ENCODE measurements at places on chromosomes 2 and 18.

DNA sequence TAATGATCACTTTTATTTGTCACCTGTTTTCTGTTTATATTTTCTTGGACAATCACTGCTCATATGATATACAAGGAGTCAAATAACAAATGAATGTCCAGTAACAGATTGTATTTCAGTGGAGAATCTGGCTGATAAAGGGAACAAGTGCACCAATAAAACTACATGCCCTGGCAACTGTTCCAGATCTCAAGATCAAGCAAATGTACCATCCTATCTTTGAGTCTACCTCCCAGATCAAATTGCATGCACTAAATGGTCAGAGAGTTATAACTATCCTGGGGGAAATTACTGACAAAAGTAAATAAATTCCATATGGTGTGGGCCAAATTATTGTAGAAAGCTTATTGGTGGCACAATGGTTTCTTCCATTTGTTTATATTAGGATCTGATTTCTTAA is 452.8 kb downstream of the MBD2 start:
- DNase-seq = no peak

DNA sequence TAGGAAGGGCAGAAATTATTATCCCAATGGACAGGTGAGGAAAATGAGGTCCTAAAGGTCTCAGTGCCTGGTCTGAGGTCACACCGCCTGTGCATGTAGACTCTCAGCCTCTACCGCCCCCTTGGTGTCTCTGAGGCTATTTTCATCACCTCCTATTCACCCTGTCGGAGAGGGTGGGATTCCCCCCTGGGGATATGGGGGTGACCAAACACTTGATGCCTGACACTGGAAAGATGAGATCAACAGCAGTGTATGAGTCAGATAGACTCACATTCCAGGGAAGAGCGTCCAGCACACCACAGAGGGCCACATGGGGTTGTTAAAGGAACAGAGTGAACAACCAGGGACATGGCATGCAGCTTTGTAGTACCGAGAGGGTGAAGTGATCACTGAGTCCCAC is 199.7 kb downstream of the SMAD2 start:
- DNase-seq = no peak

DNA sequence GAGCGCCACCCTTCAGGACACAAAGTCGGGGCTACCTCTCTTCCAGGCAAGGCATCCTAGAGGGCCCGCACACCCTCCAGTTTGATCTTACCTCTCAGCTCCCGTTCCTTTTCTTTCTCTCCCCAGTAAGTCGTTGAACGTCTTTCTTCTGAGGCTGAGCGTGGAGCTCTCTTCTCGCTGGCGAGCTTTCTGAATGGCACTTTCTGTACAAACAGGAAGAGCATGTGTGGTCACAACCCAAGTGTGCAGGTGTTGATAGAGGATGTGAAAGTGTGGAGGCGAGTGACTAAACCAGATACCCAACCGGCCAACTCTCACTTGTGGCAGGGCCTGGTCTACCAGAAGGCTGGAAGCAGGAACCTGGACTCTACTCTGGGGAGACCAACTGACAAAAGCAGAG is at the start of gene AFF3:
Gene AFF3, minus strand, starts transcription at position 198 of the 400 bp plus-strand sequence. CDS start 38,136 bp downstream, outside the sequence.
- DNase-seq = peak; percentile 72

DNA sequence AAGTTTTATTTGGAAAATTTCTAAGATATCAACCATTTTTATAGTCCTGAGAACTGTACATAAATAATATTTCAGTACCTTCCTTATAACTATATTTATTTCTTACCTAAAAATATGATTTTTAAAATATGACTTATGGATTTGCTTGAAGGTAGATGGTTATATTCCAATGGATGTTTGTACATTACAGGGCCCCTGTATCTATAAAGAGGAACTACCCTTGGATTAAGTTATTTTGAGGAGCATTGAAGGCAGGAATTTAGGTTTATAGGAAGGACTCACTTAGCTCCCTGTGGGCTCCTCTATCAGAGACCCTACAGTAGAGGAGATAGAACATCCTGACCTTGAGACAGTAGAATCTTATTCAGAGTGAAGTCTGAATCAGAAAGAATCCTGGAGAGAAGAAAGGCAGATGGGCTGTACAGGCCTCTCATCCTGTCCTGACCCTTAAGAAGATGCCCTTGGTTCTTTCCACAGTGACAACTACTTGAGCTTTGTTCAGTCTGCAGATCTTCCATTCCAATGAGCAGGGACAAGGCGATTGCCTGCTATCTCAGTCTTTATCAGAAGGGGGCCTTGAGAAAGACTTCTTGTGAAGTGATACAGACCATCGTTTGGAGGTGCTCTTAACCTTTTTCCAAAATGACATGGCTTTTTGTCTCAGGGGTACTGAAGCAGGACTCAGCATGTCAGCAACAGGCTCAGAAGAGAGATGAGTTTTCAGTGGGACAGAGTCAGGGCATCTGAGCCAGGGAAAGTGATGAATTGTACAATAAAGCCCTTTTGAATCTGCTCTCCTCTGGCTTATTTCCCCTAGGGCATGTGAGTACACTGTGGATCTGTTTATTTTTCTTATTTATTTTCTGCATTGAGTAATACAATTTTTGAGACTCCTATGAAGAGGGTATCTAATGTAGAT is 20.9 kb downstream of the OXER1 start:
- no peak for DNase-seq

DNA sequence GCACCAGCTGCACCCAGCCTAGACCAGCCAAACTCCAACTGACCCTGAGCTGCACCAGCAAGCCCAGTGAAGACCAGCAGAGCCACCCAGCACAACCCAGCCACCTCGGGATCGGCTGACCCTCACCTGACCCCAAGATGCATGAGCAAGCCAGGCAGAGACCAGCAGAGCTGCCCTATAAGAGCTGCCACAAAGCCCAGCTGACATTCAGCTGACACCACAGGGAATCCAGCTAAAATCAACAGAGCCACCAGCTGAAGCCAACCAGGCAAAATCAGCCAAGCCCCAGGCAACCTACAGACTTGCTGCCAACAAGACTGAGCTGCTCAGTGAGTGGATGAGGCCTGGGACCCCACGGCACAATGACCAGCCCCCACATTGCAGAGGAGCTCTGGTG is 54.6 kb downstream of the CYP27C1 start:
- no peak for DNase-seq

- no peak for DNase-seq
Measured at GRCh38 chr18:75223687-75224347, 13.2 kb downstream of the TSHZ1 start.

- DNase-seq = no peak
Measured at GRCh38 chr2:191693778-191694177, 15.8 kb downstream of the NABP1 start.

DNA sequence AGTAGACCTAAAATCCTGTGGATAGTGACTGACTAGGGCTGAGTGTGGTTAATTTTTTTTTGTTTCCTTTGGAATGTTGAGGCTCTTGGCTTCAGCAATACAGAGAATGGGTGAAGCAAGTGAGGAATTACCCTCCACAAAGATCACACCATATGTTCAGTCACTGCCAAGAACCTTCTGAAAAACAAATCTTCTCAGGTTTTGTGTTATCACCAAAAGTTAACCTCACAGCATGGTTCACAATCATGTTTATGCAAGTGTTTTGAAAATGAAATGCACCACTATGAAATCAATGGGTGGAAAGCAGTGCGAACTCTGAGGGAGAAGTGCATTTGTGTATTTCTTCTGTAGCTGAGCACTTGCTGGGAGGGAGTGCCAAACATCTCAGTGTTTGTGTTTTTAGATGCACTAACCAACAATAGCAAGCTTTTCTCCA is 44.4 kb downstream of the SPATS2L start:
- no peak for DNase-seq

DNA sequence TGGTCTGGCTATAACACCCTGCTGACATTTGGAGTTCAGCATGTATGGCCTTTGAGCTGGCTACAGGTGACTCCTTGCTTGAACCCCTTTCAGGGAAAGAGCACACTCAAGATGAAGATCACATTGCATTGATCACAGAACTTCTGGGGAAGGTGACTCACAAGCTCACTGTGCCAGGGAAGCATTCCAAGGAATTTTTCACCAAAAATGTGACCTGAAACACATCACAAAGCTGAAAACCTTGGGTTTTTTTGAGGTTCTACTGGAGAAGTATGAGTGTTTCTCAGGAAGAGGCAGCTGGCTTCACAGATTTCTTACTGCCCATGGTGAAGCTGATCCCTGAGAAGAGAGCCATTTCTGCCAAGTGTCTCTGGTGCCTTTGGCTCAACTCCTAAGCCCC is 879.0 kb downstream of the CBLN2 start:
- DNase-seq = no peak

DNA sequence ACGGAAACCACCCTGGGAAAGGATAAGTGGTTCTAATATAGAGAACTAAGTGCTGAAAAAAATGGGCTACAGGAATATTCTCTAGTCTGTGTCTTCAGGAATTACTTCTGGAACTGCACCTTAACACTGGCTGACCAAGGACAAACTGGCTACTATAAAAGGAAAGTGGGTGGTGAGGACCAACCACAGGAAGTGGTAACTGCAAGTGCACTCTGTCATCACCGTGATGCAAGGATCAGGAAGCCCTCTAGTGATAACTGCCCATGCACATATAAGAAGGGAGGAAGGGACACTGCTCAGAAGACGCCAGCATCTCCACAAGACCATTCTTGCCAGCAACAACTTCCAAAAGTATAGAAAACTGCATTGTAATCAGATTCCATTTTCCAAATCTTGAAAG is 424.4 kb upstream of the RGPD4 start:
- DNase-seq = no peak

- DNase-seq = no peak
Measured at GRCh38 chr2:64914247-64914646, 75.0 kb upstream of the SLC1A4 start.

DNA sequence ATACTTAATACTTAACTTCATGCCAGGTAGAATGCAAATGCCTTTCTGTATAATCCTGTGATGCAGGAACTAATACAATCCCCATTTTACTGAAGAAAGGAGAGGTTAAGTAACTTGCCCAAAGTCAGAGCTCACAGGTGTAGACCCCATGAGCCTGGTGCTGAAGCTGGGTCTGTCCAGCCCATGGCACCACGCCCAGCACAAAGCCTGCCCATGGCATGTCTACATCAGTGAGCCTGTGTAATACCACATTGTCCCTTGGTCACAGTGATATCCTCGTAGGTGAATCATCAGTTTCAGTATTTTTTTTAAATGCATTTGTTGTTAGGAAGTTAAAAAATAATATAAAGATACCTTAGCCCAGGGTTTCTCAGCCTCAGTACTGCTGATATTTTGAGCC is 69.9 kb upstream of the MCFD2 start:
- no peak for DNase-seq

GRCh38 chr2:49459314-49459993 is 305.1 kb upstream of the FSHR start:
- DNase-seq = no peak

- DNase-seq = no peak
Measured at GRCh38 chr2:121095257-121096080, 189.5 kb downstream of the TFCP2L1 start.

- DNase-seq = no peak
Measured at GRCh38 chr2:229287823-229288222, 16.7 kb upstream of the PID1 start.

DNA sequence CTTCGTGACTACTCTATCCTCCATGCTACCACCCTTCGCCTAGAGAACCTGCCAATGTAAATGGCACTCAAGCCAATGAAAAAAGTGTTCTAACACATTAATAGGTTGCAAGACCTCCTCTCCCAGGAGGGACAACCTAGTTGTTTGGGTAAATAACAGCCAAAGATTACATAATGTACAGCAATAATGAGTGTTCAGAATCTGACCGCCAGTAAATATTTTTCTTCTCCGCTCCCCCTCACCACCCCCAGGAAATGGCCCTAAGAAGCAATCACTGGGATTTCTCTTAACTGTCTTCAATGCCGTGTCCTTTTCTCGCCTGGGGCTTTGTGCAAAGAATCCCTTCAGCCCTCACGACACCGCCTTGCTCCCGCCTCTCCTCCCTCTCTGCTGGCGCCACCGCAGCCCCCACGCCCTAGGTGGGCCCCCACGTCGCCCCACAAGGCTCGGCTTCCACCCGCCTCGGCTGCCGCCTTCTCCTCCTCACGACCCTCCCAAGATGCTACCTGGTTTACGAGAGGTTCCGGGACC is 458 bp downstream of the HYCC2 start:
- no peak for DNase-seq

DNA sequence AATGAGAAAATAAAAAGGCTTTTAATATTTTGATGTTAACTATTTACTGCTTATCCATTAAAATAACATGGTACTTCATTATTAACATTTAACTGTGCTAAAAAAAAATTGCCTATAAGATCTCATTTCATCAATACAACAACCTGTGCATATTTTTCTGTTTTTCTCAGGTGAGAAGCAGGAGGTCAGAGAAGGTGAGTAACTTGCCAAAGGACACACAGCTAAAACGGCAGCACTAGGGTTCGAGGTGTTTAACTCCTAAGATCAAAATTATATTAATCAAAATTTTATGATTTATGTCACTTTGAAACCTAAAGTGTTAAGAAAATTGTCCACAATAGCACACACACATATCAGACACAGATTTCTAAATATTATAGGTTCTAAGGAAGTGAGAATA is 366.0 kb downstream of the TGIF1 start:
- no peak for DNase-seq

DNA sequence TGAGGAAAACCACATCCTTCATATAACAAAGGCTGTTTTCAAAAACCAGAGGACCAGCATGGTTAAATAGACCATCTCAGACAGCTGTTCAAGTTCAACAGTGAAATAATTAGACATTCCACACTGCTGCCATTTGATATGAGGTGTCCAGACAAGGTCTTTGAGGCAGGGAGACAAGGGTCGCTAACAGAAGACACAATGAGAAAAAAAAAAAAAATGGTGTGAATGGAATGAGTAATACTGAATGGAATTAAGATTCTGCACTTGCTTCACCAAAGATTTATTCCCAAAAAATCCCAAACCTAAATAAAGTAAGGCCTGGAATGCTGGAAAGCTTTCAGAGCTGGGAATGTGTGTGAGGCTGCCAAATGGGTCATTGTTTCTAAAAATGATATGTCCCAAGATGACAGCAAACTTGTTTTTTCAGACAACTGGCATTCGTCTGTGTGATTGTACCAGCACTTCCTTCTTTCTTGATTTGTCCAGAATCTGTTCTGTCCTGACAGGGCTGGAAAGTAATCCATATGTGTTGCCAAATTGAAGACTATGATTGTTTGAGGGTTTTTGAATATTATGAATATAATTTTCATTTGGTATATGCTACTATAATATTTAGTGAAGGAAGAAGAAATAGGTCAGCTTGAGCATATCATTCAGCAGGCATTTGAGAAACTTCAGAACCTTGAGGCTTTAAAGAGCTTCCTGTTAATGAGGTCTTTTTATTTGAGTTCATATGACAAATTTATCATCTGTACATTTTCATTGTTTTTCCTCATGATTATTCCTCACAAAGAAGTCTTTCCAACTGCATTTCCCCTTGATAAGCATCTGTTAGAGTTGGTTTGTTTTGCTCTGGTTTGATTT is 85.2 kb upstream of the ITGA4 start:
- DNase-seq = no peak

All from GM06990 (cell line).